Activated CD4-positive, alpha-beta T cell treated with anti-CD3 and anti-CD28 coated beads, Interleukin-2, amount 10 ng/mL, durations not matched to agents 24 days and 14 days (primary cell): ENCODE measurements at places on chromosomes 11 and 22.
A peak's percentile ranks its signal among the peaks of the same experiment; 100 is the strongest.

DNA sequence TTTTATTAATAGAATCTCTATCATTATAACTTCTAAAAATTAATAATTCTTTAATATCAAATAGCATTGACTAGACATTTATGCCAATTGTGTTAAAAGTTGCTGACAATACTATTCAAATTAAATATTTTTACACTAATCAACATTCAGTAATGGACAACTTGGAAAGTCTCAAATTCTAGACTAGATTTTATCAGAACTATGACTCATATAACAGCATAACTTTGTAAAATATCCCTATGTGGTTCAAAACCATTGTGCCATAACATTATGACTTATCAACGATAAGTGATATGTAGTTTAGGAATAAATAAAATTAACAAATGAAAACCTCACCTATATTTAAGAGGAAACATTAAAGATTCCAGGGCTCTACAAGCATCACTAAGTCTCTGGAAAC lies 291.8 kb downstream of the SBF2 start:
- H3K36me3 ChIP-seq = no peaks in the 10 kb centered on the region
- H3K27ac ChIP-seq = no peak overlapping the region
- H3K4me1 ChIP-seq = no peaks in the 10 kb centered on the region
- no peak overlapping the region for H3K4me3 ChIP-seq
- no peak for DNase-seq

DNA sequence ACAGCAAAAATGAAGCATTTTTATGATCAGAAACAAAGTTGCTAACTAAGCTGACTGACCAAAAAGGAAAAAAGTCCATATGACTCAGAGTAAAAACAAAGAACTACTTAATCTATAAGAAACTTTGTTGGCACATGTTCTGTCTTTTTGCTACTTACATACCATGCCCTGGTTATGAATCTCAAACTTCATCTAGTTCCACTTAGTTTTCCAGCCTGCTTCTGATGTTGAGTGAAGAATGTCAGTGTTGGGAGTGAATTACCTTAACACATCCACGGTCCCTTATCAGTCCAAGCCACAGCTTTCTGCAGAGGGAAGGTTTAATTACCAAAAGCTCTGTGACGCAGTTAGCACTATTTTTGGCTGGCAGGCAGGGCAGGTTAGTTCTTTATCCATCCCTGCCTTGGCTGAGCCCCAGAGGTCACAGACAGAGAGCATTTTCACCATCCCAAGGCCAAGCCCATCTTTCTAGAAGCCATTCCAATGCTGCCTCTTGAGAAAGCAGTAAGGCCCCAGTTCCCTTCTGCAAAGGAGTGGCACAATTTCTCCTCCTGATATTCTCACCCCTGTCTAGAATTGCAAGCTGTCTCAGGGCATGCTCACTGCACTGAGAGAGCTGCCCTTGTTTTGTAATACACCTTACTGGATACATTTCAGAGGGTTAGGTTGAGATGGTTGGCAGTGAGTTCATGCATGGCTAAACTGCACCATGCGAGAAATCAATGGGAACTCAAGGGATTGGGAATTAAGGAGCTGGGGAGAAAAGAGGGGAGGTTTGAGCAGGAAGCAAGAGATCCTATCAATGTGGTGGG lies 67.1 kb downstream of the SLC1A2 start:
- H3K4me1 ChIP-seq = peaks cover 16% of the 10 kb centered on the region
- H3K27me3 ChIP-seq = no peaks in the 10 kb centered on the region
- H3K36me3 ChIP-seq = no peaks in the 10 kb centered on the region
- no peak overlapping the region for H3K27ac ChIP-seq

- no peak overlapping the region for H3K4me3 ChIP-seq
- peaks cover 13% of the 10 kb centered on the region for H3K27me3 ChIP-seq
- H3K27ac ChIP-seq = no peak overlapping the region
- no peaks in the 10 kb centered on the region for H3K36me3 ChIP-seq
- peaks cover 5% of the 10 kb centered on the region for H3K4me1 ChIP-seq
Observed at GRCh38 chr11:74471668-74472429, 4.5 kb upstream of the KCNE3 start.

DNA sequence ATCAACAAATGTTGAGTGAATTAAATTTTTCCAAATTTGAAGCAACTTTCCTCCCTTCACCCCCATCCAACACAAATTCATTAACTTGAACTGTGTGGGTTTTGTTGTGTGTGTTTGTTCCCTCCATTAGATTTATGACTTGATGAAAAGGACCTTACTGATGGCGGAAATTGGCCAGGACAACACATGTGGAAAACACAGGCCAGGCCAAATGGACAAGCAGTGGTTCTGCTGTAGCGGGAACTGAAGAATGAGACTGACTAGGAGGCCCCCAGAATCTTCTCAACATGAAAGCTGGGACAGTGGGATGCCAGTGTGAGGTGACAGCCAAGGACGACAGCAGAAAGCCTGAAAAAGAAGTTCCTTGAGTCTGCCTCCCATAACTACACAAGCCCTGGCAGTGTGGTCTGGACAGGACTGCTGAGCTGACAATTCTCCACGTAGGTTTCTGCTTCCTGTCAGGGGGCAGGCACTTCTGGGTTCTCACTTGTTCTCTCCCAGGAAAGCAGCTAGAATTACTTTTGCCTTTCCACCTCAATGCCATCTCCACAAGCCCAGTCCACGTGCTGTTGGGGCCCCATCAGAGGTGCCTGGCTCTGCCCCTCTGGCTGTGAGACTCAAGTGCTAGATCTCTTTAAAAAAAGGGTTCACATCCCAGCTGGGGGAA lies 94.3 kb downstream of the ETS1 start:
- H3K27me3 ChIP-seq = no peaks in the 10 kb centered on the region
- peaks cover 93% of the 10 kb centered on the region for H3K4me1 ChIP-seq
- peak overlapping the region; percentile 95 for H3K27ac ChIP-seq
- H3K36me3 ChIP-seq = peaks cover 81% of the 10 kb centered on the region
- peak; percentile 86 for DNase-seq

DNA sequence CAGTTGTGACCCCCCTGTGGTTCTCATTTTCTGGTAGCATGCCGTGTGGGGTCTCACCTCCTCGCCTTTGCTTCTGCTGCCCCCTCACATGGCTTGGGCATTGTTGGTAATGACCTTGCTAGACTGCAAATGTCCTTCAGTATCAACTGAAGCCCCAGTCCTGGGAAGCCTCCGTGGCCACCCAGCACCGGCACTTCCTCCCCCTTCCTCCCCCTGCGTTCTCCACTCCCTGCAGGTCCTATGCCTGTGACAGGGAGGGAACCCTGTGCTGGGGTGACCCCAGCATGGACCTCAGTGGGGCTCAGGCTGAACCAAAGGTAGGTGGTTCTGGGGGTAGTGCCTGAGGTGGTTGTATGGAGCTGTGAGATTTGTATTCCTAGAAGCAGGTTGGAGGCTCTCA lies 5.9 kb downstream of the ST3GAL4 start:
- DNase-seq = no peak
- peaks cover 6% of the 10 kb centered on the region for H3K4me1 ChIP-seq
- no peaks in the 10 kb centered on the region for H3K36me3 ChIP-seq
- H3K27me3 ChIP-seq = no peaks in the 10 kb centered on the region
- H3K27ac ChIP-seq = no peak overlapping the region
- no peak overlapping the region for H3K4me3 ChIP-seq
